ENCODE measurements at places on chromosomes 3 and 15.

DNA sequence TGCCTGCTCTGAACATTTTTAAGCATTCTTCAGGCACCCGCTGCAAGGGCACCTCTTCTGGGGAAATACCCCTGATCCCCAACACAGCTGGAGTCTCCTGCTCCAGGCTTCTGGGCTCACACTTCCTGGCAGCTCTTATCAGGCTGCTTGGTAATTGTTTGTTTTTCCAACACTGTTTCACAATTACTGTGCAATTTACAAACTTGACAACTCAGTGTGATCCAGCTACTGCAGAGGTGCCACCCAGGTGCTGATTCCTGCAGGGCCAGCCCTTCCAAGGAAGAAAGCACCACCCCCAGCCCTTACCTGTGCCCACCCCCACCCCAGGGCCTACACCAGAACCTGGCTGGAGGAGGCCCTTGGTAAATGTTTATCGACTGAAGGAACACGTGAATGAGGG is 66.5 kb downstream of the MAGEF1 start:
- no peak for DNase-seq

- no peak for DNase-seq
Observed at GRCh38 chr3:180932819-180933218, 20.3 kb downstream of the FXR1 start.

GRCh38 chr3:181715571-181716340 is 4.0 kb downstream of the SOX2 start:
- DNase-seq = no peak

GRCh38 chr3:153028381-153028780 is 133.6 kb upstream of the RAP2B start:
- DNase-seq = no peak

GRCh38 chr15:47813748-47814384 is 96.6 kb downstream of the SEMA6D start:
- no peak for DNase-seq
